ENCODE measurements at places on chromosomes 1 and 21. TPM values are rescaled to one million over a fixed set of nuclear protein-coding genes. Genes with fewer than 3 reads are reported as not detected.

DNA sequence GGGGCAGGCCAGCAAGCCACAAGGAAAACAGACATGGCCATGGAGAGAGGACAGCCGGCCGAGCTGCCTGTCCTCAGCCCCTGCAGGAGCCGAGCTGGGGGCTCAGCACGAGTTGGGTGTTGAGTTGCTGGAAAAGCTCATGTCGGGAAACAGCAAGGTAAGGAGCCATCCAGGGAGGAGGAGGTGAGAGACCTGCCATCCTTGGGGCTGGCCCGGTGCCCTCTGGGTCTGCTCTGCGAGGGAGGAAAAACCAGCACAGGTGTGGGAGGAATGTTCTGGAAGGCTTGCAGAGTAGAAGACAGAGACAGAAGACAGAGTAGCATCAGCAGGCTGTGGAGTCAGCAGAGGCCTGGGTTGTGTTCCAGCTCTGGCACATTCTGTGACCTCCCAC is 548.8 kb downstream of the PTPRU start:
- peak; percentile 9 for DNase-seq
- no peaks in the 10 kb centered on the region for H3K36me3 ChIP-seq
- no peak overlapping the region for H3K4me3 ChIP-seq
- no peak overlapping the region for H3K27ac ChIP-seq
- H3K27me3 ChIP-seq, result no peaks in the 10 kb centered on the region
- no peaks in the 10 kb centered on the region for H3K4me1 ChIP-seq

- no peak overlapping the region for H3K27ac ChIP-seq
- DNase-seq, result no peak
- no peaks in the 10 kb centered on the region for H3K4me1 ChIP-seq
- no peaks in the 10 kb centered on the region for H3K27me3 ChIP-seq
- no peak overlapping the region for H3K4me3 ChIP-seq
These were observed 247.1 kb downstream of the COL11A1 start for GRCh38 chr1:102861247-102861646.

DNA sequence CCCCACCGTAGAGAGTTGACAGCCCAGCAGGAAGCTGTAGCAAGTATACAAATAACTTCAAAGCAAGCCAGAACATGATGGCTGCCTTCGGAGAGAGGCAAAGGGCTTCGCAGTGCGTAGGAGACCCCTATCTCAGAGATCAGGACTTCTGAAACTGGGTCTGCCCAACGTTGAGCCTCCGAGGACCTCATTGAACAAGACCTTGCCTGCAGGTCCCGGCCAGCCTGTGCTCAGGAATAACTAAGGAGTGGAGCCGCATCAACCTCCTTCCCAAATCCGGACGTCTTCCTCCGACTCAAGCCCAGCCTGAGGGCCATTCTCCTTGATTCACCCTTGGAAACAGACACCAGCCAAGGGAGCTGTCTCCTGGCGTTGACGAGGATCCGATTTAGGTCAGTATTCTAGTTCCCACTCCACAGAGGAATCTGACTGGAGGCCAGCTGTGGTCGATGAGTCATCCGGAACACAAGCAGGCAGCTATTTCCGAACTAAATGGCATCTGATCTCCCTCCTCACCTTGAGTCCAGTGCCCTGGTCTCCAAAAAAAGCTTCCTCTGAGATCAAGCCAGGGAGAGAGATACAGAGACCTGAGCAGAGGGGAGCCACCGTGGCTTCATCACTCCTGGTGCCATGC is 166.5 kb upstream of the COA6 start:
- H3K36me3 ChIP-seq, result no peaks in the 10 kb centered on the region
- DNase-seq, result no peak
- no peak overlapping the region for H3K27ac ChIP-seq
- H3K4me3 ChIP-seq, result no peak overlapping the region
- H3K27me3 ChIP-seq, result no peaks in the 10 kb centered on the region
- H3K4me1 ChIP-seq, result no peaks in the 10 kb centered on the region

- no peak for DNase-seq
- H3K4me3 ChIP-seq, result no peak overlapping the region
- no peaks in the 10 kb centered on the region for H3K4me1 ChIP-seq
- H3K27ac ChIP-seq, result no peak overlapping the region
- no peaks in the 10 kb centered on the region for H3K27me3 ChIP-seq
These were observed 77.2 kb upstream of the CDC42BPA start for GRCh38 chr1:227395426-227396028.

DNA sequence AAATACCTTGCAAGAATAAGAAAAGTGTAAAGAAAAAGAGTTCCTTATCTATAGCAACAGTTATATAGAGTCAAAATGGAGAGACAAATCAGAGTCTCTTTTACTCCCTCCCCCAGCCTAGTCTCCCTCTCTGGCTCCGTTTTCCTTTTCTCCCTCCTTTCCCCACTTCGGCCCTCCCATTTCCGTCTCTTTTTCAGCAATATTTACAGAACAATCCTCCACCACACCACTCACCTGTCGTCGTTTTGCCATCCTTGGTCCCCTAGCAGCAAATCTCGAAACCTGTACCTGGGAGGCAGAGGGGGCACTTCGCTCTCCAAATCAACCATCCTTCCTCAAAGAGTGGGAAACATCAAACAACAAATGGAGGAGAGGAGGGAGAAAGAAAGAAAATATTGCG is 259 bp downstream of the KCNT2 start:
- H3K36me3 ChIP-seq, result no peaks in the 10 kb centered on the region
- H3K4me3 ChIP-seq, result peak overlapping the region; percentile 12
- H3K27ac ChIP-seq, result peak overlapping the region; percentile 37

DNA sequence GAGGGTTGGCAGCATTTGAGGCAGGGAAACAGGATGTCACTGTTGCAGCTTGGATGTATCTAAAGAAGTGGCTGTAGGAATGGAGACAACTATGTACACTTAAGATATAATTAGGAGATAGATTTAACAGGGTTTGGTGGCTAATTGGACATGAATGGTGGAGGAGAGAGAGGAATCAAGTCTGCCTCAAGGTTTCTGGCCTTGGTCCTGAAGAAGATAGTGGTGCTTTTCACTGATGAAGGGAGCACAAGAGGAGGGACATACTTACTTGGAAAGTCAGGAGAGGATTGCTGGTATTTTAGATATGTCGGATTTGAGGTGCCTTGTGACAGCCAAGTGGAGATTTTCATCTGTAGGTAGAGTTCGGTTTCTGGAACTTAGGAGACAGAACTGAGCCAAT is 123.9 kb downstream of the ST6GALNAC3 start:
- H3K4me1 ChIP-seq, result no peaks in the 10 kb centered on the region
- DNase-seq, result no peak
- no peak overlapping the region for H3K27ac ChIP-seq
- H3K4me3 ChIP-seq, result no peak overlapping the region
- H3K27me3 ChIP-seq, result no peaks in the 10 kb centered on the region

- no peak for DNase-seq
- no peak overlapping the region for H3K27ac ChIP-seq
- H3K4me1 ChIP-seq, result no peaks in the 10 kb centered on the region
- no peaks in the 10 kb centered on the region for H3K36me3 ChIP-seq
These were observed 13.0 kb downstream of the KRTCAP2 start for GRCh38 chr1:155160128-155160527.

DNA sequence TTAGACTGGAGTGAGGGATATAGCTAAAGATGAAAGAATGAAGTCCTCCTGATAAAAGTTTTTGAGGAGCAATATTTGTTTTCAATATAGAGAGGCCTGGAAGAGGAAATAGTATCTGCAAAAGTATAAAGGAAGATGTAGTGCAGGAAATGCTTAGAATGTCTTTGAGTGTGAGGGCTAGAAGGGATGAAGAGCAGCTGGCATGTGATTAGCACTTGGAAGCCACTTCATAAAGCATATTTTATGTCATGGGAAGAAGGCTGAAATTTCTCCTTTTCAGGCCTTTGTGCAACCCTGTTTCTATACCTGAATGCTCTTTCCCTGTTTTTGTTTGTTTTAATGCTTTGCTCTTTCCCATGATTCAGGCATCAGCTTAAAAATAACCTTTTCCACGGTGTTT is 323.3 kb upstream of the DEPDC1 start:
- H3K36me3 ChIP-seq, result no peaks in the 10 kb centered on the region
- no peak overlapping the region for H3K27ac ChIP-seq
- no peaks in the 10 kb centered on the region for H3K27me3 ChIP-seq
- H3K4me3 ChIP-seq, result no peak overlapping the region
- H3K4me1 ChIP-seq, result no peaks in the 10 kb centered on the region
- no peak for DNase-seq

The LCE3D gene
- not detected for total RNA-seq

GRCh38 chr1:232440325-232441035 is 189.5 kb downstream of the SIPA1L2 start:
- H3K27me3 ChIP-seq, result no peaks in the 10 kb centered on the region
- H3K4me3 ChIP-seq, result no peak overlapping the region
- DNase-seq, result no peak
- no peak overlapping the region for H3K27ac ChIP-seq
- no peaks in the 10 kb centered on the region for H3K4me1 ChIP-seq
- H3K36me3 ChIP-seq, result peaks cover 5% of the 10 kb centered on the region

DNA sequence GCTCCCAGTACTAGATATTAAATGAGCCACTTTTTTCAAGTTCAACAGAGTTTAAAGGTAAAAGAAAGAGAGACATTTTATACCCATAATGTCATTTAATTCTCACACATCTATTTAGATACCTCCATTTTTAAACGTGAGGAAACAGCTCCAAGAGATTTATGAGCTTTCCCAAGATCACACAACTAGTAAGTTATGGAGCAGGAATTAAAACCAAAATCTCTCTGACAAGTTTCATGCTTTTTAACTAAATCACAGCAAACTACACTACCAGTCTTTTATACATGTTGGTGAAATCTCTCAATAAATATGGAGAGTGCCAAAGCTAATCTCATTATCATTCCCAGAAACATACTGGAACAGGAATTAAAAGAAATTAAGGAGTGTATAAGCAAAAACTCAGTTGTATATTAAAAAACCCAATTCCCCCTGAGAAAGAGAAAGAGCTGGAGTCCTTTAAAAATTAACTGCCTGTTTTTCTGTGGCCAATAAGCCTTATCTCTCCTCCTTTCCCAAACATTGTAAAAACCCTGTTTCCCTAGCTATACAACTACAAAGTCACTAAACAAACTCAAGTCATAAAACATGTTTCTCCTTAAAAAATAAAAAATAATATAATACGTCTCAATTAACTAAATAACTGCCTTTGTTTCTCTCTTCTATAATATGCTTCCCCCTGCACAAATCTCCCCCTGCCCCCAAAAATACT is 26.7 kb upstream of the THEM4 start:
- no peaks in the 10 kb centered on the region for H3K27me3 ChIP-seq
- H3K4me3 ChIP-seq, result no peak overlapping the region
- peak overlapping the region; percentile 71 for H3K27ac ChIP-seq
- H3K4me1 ChIP-seq, result no peaks in the 10 kb centered on the region
- no peaks in the 10 kb centered on the region for H3K36me3 ChIP-seq

DNA sequence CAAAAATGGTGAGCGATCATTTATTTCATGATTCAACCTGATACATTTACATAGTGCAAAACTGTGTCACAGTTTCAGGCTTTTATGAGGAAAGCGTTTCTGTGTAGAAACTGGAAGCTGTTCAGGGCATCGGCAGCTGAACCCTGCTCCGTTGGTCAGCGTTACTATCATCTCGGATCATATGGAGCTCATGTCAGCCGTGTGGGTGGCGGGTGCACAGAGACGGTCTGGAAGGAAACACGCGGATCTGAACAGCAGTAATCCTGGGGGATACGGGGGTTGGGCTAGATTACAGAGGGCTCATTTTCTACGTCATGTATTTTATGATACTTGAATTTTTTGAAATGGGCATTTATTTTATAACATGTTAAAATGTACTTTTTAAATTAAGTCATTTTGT is 15.1 kb downstream of the C1orf174 start:
- H3K4me3 ChIP-seq, result no peak overlapping the region
- no peak overlapping the region for H3K27ac ChIP-seq
- H3K27me3 ChIP-seq, result no peaks in the 10 kb centered on the region
- H3K4me1 ChIP-seq, result no peaks in the 10 kb centered on the region
- DNase-seq, result no peak

DNA sequence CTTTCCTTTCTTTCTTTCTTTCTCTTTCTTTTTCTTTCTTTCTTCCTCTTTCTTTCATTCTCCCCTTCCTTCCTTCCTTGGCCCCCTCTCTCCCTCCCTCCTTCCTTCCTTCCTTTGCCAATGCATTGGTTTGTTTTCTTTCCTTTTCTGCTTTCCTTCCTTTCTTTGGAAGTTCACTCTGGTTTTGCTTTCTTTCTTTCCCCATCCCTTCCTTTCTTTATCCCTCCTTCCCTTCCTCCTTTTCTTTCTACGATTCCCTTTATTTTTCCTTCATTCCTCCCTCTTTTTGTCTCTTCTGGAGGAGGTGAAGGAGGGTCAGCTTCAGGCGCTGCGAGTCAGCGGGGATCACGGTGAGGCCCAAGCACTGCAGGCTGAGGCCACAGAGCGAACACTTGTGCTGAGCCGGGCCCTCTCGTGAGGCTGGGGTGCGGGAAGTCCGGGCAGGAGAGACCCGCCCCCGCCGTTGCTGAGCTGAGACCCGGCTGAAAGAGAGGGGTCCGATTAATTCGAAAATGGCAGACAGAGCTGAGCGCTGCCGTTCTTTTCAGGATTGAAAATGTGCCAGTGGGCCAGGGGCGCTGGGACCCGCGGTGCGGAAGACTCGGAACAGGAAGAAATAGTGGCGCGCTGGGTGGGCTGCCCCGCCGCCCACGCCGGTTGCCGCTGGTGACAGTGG is 1.5 kb downstream of the SIM2 start:
- H3K27me3 ChIP-seq, result peaks cover 99% of the 10 kb centered on the region
- peaks cover 8% of the 10 kb centered on the region for H3K4me1 ChIP-seq
- H3K27ac ChIP-seq, result no peak overlapping the region
- H3K36me3 ChIP-seq, result no peaks in the 10 kb centered on the region
- peak overlapping the region; percentile 8 for H3K4me3 ChIP-seq
- DNase-seq, result no peak

The DENND2D gene
- total RNA-seq, result 51.0 TPM

The SERPINC1 gene
- total RNA-seq, result 1.8 TPM

The TSSK3 gene
- 0.61 TPM for total RNA-seq

DNA sequence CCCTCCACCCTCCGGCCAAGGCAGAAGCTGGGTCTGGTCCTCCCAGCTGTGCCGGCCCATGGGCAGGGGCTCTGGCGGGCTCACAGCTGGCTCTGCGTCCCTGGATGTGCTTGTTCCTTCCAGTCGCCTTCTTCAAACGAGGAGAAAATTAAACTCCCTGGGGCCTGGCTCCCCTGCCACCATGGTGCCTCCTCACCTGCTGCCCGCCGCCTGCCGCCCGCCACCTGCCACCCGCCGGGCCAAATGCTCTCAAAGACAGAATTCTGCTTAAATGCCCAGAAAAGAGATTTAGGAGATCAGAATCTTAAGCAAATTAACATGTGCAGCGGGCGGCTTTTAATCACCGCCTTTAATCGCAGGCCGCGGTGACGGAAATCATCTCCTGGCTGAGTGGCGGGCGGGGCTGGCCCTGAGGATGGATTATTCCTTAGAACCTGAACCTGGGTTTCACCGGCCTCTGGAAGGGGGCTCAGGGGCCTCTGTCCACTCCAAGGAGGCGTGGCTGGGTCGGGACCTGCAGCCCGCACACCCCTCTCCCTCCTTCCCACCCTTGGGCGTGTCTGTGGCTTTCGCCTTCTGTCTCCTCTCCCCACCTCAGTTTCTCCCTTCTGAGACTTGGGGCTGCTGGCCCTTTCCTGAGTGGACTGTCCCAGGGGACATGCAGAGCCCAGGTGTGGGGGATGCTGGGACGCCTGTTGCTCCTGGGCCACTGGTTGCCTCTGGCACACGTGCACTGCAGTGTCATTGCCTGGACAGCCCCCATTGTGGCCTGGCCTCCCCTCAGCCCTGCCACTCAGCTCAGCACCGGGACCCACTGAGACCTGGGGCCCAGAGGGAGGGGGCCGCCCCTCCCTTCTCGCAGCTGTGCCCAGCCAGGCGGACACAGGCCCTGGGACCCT is 10.5 kb upstream of the PLCH2 start:
- H3K36me3 ChIP-seq, result no peaks in the 10 kb centered on the region
- DNase-seq, result no peak
- no peaks in the 10 kb centered on the region for H3K4me1 ChIP-seq
- H3K4me3 ChIP-seq, result no peak overlapping the region

The ZNF669 gene
- total RNA-seq, result 6.5 TPM

GRCh38 chr1:103142461-103142860 is 34.1 kb upstream of the COL11A1 start:
- no peak for DNase-seq
- H3K4me1 ChIP-seq, result no peaks in the 10 kb centered on the region
- no peak overlapping the region for H3K4me3 ChIP-seq
- no peaks in the 10 kb centered on the region for H3K36me3 ChIP-seq
